ENCODE measurements at places on chromosomes 5 and 9. TPM values are rescaled to one million over a fixed set of nuclear protein-coding genes. Genes with fewer than 3 reads are reported as not detected.

The SOHLH1 gene
- total RNA-seq, result not detected

The OR13C2 gene
- total RNA-seq, result not detected

The SPINK6 gene
- not detected for total RNA-seq

DNA sequence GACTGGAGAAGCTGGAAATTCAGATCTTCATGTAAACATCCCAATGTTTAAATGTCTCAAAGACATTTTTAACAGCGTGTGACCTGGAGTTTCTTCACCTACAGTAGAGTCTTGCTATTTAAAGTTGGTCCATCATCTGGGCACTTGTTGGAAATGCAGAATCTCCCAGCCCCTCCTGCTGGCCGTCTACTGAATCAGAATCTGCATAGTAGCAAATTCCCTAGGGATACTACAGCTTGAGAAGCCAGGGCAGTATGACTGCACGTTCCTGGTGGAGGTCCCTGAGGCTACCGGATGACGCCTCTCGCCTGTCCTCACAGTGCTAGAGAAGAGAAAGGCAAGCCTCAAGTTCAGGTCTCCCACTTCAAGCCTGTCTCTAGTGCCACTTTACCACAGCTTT, 15.7 kb downstream of the SAP30L start:
- DNase-seq, result no peak

GRCh38 chr5:100519075-100519474, 16.1 kb upstream of the FAM174A start:
- no peak for DNase-seq
